ENCODE measurements at places on chromosomes 5 and 9. TPM values are rescaled to one million over a fixed set of nuclear protein-coding genes. Genes with fewer than 3 reads are reported as not detected.

The ELAVL2 gene
- under 0.01 TPM for total RNA-seq

The LURAP1L gene
- total RNA-seq: 9.0 TPM

The GABRA6 gene
- not detected for total RNA-seq

The PCDHA11 gene
- total RNA-seq: 0.18 TPM

The AOPEP gene
- total RNA-seq: 60.7 TPM

The TESK1 gene
- 11.9 TPM for total RNA-seq

The CTXN3 gene
- not detected for total RNA-seq

The PCDHA3 gene
- 0.23 TPM for total RNA-seq

The ARSI gene
- total RNA-seq: 118 TPM

The FOXD4L4 gene
- 0.18 TPM for total RNA-seq

The STXBP1 gene
- 50.8 TPM for total RNA-seq

The VCAN gene
- 2,662 TPM for total RNA-seq

The WNK2 gene
- total RNA-seq: not detected

The KCNN2 gene
- total RNA-seq: 0.59 TPM

The EIF4EBP3 gene
- total RNA-seq: 0.28 TPM

All from smooth muscle cell of the umbilical artery (primary cell).